IPS DF 6.9 (cell line): ENCODE measurements at places on chromosomes 1 and 21.

- DNase-seq = no peak
Observed at GRCh38 chr1:210764536-210764935, 369.4 kb downstream of the KCNH1 start.

GRCh38 chr1:235513495-235514366 lies 9.5 kb upstream of the B3GALNT2 start:
- no peak for DNase-seq

GRCh38 chr1:9654051-9654833 lies 2.7 kb downstream of the PIK3CD start:
- no peak for DNase-seq

DNA sequence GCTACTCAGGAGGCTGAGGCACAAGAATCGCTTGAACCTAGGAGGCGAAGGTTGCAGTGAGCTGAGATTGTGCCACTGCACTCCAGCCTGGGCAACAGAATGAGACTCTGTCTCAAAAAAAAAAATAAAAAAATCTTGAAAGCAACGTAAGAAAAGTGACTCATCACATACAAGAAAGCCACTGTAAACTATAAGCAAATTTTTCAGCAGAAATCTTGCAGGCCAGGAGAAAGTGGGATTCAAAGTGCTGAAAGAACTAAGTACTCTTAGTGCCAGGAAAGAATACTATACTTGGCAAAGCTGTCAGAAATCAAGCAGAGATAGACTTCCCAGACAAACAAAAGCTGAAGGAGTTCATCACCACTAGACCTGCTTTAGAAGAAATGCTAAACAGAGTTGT lies 4.4 kb upstream of the HMGN1 start:
- no peak for DNase-seq

GRCh38 chr1:169765580-169766331 lies 29.0 kb downstream of the METTL18 start:
- DNase-seq = no peak

DNA sequence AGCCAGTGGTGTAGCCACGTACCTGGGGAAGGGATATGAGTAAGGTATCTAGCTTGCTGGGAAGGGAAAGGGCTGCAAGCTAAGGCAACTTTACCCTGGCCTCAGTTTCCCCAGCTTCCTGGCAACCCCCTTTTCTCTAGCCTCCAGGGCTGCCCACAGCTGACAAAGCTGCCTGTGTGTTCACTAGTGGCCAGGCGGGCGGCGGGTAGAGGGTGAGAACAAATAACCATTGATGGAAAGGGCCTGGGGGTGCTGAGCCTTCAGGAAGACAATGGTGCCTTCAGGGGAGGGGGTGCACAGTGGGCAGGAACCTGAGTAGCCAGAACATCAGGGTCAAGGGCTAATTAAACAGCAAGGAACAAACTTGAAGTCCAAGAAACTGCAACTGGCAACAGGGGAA lies 6.1 kb downstream of the CERS2 start:
- DNase-seq = no peak

DNA sequence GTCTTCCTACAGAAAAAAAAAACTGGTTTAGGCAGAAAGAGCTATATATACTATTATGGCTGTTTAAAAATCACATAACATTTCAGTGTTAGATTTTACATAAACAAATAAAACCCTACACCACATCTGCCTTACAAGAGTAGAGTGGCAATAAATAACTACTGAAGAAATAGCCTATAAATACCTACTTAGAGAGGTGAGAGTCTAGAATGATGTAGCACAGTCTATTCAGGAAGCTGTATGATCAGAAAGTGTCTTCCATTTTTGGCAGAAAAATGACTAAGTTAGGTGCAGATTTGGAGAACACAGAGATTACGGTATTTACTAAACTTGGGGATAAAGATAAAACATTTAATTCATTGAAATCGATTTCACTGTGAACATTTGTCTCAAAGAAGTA lies 75.5 kb downstream of the VAV3 start:
- DNase-seq = no peak

GRCh38 chr1:80305466-80305865 lies 1298.9 kb upstream of the ADGRL4 start:
- no peak for DNase-seq

DNA sequence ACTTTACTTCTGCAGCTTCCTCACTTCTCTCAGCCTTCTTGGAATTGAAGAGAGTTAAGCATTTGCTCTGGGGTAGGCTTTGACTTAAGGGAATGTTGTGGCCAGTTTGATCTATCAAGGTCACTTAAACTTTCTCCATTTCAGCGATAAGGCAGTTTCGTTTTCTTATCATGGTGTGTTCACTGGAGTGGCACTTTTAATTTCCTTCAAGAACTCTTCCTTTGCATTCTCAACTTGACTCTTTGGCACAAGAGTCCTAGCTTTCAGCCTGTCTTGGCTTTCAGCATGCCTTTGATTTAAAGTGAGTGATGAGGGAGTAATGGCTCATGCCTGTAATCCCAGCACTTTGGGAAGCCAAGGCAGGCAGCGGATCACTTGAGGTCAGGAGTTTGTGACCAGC lies 38.7 kb downstream of the HS2ST1 start:
- DNase-seq = no peak

- no peak for DNase-seq
Observed at GRCh38 chr1:198228925-198229324, 72.1 kb downstream of the NEK7 start.

DNA sequence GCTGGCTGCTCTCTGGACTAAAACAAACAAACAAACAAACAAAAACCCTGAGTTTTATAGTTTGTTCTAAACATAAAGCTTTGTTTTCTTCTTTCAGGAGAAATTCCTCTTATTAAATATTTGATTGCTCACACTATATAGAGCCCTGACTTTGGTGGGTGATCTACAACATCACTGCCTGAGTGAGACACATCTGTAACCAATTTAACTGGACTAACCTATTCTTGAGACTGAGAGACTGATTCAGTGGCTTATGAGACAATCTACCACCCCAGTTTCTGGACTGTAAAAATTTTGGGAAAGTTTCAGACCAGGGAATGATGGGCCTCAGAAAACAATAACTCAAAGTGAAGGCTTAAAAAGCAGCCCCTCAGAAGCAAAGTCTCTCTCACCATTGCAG lies 537.0 kb downstream of the NEGR1 start:
- DNase-seq = no peak

GRCh38 chr21:33406493-33406892 lies 3.3 kb downstream of the IFNGR2 start:
- no peak for DNase-seq

DNA sequence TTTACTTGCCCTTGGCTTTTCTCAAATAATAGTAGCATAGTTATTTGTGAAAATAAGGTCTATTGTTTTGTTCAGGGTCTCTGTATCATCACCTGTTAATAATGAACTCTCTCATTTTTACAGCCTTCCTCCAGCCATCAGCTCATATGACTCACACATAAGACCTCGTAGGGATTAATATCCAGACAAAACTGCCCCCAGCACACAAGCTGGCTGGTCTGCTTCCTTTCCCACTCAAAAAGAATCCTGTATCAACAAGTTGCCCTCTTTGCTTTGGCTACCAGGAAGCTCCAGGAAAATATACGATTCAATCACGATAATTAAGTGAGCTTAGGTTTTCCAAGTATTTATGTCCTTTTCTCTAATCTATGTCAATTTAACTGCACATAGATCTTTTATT lies 119.2 kb downstream of the DMRTB1 start:
- DNase-seq = no peak

GRCh38 chr1:221431068-221431651 lies 310.7 kb downstream of the DUSP10 start:
- no peak for DNase-seq

GRCh38 chr21:33384841-33385331 lies 18.3 kb upstream of the IFNGR2 start:
- DNase-seq = no peak

- DNase-seq = no peak
Observed at GRCh38 chr1:211606914-211607753, 28.2 kb upstream of the SLC30A1 start.

GRCh38 chr1:217088011-217088410 lies 364.8 kb upstream of the ESRRG start:
- no peak for DNase-seq

DNA sequence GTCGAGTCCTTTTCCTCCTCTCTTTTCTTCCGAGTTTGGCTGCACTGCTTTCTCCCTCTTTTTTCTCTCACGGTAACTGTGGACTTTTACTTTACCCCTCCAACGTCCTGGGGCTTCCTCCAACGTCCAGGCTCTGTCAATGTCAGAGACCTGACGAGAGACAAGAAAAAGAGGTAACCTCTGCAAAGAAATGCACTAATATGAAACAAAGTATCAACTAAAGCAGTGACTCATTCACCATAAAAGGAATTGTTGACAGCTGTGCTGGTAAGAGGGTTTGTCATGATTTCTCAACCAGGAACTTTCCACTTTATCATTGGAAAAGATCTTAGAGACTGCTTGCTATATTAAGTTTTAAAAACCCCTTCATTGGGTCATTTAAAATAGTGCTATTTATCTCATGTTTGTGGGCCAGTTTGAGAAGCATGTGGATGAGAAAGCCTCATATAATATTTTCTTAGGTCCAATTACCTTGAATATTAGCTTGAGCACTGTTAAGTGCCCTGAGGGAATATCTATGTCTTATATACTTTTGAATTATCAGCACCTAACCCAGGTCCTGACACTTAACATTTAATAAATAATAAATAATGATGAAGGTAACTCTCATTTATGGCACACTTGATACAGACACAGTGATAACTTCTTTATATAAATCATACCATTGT lies at the start of gene GBP2:
Gene GBP2, minus strand, starts transcription at position 202 of the 668 bp plus-strand sequence. CDS start 4,148 bp downstream, outside the sequence.
- no peak for DNase-seq

DNA sequence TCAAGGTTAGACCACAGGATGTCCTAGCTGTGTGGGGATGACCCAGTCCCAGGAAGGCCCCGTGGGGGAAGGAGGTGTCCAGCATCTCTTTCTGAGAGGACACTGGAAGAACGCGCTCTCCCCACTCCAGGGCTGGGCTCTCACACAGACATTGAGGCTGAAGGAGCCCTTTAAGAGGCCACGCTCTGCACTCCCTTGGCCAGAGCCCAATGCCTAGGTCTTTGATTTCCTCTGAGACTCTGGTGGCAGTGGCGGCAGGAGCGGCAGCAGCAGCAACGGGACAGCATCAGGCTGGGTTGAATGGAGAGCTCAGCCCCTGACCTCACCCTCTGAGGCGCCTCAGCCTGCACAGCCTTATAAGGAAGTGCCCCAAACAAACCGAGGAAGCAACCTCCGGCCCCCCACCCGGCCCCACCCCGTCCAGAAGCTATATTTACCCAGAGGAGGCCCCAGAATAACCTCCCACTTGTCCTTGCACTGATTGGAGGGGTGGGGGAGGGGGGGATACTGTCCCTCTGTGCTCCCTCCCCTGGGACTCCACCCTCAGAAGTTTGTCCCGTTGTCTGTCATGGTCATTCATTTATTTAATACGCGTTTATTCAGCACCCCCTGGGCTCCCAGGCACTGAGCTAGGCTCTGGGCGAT lies 12.3 kb downstream of the NES start:
- no peak for DNase-seq

DNA sequence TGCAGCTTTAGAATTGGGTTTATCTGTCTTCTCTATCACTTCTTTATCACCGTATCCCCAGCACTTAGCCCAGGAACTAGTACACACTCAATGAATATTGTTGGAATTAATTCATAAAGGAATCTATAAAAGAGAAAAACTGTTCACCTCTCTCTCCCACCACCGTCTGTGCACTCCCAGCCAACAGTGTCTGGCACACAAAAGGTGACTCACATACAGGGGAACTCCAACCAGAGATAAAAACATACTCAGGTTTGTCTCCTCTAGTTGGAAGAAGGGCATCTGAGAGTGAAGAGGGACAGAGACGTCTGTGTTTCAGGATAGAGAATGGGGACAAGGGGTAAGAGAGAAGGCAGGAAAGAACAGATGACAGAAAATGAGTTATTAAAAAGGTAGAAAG lies 10.0 kb downstream of the ITLN1 start:
- DNase-seq = no peak

DNA sequence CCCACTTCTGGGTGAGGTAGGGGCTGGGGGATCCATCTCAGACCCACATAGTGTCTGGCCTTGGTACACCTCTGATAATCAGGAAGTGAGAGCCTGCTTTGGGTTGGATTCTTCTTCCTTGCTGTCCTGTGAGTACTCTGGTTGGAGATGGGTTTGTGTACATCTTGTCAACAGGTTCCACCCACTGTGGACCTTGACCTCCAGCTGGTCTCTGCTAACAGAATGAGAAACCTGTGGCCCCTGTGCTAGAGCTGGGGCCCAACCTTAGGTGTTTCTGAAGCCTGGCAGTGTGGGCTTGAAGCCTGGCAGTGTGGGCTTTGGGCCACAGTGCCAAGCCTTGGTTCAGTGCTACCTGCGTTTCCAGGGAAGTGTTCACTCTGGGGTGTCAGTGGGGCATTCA lies 2.6 kb downstream of the ZBTB48 start:
- no peak for DNase-seq

DNA sequence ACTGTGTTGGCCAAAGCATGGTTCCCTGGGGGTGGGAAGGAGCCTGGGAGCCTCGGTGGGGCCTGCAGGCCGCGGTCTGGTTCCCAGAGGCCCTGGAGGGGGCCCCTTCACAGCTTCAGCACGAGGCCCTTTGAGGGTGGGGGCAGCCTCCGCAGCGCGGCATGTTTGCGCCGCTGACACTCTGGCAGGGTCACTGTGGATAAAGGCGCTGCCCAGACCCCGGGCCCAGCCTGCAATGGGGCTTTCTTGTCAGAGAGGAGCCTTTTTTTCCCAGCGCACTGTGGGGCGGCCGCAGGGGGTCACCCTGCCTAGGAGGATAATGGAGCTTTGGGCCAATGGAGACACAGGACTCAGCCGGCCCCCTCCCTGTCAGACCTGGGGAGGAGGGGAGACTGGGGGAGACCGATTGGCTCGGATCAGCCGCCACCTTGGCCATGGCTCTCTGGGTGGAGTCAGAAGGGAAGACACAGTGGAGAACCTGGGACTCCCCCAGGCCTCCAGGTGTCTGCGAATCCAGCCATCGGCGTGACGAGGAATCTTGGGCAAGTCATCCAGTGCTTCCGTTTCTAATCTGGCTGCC lies 26.0 kb downstream of the EPHB2 start:
- DNase-seq = no peak

DNA sequence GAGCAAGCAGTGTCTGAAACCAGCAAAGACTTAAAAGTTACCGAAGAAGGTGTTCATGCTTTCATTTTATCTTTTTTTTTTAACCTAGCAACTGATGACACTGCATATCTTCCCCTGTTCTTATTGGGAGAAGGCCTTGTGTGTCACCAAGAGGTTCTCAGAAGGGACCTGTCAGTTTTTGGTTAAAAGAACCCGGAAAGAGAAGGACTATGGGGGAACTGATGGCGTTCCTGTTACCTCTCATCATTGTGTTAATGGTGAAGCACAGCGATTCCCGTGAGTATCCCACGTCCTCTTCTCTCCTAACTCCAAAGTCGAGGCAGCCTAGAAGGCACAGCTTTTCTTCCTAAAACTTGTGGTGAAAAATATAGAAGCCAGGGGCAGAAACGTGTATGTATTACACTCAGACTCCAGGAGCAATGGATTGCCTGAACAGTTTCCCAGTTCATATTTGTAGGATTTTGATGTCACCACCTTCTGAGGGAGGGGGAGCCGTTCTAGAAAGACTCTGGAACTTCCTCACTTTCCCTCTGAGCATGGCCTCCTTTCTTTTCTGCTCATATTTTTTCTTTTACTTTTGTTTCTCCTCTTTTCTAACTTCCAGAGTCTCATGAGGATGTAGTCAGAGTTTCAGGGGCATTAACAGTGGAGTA lies at the start of gene MR1:
Gene MR1, plus strand, starts transcription at position 185 of the 653 bp plus-strand sequence. Its CDS starts 25 bp downstream, at position 210.
- no peak for DNase-seq

DNA sequence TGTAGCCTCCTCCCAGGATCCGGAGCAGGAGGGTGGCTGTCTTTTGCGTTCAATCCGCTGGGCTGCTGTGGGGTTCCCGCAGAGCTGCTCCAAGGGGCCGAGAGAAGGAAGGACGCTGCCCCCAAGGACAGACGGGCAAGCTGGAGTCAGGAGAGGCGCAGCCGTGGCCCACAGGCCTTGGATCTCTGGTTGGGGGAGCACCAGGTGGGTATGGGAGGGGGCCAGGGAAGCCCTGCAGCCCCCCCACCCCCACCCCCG lies 15.9 kb upstream of the SKI start:
- DNase-seq = no peak
